Stimulated activated CD4-positive, alpha-beta T cell treated with anti-CD3 and anti-CD28 coated beads, TNF-alpha, amount 100 ng/mL, for 4 hours (primary cell): ENCODE measurements at places on chromosomes 1 and 21.

GRCh38 chr1:114122941-114123618 is 30.6 kb downstream of the SYT6 start:
- DNase-seq, result no peak

GRCh38 chr1:117671781-117672501 is 66.1 kb downstream of the TENT5C start:
- no peak for DNase-seq

- DNase-seq, result no peak
Observed at GRCh38 chr1:203089651-203090045, 3.8 kb upstream of the MYOG start.

DNA sequence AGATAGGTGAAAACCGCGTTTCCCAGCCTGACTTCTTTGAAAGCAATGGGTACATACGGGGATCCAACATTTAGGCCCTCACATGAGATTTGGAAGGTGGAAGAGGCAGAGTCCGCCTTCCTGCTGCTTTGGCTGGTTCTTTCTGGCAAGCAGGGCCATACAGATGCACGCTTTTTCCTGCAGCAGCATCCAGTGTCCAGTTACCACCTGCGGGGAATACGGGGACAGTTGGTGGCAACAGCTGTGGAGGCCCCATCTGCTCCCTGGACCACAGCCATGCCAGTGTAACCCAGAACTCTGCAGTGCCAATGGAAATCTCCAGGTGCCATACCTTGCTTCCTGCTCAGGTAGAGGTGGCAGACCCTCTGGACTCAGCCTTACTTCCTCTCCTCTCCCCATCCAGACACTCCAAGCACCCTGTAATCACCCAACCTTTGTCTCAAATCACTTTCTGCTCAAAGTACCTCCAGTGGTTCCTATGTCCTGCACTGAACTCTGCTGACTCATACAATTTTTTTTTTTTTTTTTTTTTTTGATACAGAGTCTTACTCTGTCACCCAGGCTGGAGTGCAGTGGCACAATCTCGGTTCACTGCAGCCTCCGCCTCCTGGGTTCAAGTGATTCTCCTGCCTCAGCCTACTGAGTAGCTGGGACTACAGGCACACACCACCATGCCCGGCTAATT is 68.3 kb downstream of the SLC16A1 start:
- no peak for DNase-seq

DNA sequence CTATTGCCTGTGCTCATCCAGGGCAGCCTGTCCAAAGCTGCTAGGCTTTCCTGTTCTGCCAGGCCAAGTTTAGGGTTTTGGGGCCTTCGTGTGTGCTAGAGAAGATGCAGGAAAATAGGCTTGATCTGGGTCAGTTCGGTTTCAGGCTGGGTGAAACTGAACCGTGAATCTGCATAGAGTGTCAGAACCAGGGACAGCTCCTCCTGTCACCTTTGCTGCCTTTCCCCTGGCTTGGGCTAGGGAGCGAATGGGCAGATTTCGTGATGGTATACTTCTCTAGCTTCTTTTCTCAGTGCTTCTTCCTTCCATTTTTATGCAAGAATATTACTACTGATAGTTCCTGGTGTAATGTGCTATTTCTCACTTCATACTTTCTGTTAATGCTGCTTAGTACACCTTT is 6.0 kb upstream of the AGO1 start:
- no peak for DNase-seq

DNA sequence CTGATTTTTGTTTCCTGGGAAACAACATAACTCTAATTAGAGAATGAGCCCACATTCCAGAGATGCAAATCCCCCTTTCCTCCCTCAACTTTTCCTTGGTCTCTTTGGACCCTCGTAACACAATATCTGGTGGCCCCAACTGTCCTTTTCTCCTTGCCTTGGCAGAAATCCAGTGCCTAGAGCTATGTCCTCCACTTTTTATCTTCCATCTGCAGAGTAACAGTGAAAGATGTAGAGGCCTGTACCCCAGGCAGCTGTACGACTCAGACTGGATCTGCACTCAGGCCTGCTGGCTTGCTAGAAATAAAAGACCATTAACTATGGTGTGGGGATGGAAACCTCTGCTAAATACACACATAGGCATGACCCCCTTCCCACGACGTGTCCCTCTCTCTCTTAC is 72.0 kb downstream of the WARS2 start:
- DNase-seq, result no peak

DNA sequence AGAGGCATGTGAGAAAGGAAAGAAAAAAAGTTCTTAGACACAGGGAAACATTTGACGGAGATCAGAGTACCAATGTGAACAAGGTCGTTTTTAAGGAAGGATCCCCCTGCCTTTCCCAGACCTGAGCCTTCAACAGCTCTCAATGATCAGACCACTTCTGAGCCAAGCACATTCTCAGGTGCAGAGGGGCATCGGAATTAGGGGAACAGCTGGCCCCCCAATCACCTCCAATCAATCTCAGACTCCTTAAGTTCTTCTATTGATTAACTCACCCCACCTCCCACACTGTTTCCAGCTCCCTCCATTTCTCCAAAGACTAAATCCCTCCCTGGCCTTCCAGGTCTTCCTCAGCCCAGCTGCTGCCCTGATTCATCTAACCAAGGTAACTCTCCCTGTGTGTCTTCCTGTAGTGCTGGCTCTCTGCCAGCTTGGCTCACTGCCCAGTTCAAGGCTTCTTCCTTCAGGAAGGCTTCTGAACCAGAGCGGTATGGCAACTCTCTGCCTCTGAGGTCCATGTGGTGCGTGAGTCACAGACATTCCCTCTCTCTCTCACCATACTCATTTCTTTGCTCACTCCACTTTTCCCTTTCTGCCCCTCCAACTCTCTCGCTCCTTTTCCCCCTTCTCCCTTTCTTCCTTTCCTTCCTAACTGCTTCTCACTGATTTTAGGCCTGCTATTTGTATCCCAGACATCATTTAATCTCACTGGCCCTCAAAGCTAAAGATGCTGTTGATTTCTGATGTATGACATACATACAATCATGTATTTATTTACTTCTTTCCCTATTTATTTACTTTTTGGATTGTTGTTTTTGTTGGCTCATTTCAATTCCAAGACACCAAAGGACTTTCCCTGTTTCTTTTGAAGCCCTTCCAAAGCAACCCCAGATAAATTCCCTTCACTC is 18.1 kb downstream of the CFAP45 start:
- no peak for DNase-seq

DNA sequence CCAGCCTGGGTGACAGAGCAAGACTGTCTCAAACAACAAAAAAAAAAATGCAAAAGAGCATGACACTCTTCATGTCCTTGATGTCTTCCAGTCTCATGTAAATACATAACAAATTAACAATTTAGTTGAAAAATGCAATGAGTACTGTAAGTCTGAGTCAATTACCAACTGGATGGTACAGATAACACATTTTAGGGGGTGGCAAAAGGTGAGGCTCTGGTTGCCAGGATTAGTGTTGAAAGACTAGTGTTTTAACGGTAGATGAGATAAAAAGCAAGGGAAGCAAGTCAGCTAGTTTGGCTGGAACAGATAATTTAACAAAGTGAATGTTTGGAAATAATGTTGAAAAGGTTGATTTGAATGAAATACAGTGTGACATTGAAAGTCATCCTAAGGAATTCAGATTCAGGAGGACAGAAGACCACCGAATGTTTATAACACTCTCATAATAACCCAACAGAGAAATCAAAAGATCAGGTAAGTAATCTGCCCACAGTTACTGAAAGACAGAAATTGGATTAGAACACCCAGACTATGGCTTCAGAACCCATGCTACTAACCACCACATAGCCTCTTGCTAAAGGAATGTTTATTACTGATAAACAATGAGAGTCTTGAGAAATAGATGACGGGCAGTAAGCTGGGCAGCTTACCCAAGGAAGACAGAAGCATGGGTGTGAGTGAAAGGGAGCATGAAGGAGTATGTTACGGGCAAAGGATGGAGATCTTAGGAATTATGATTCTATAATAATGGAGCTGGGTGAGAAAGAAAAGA is 312.4 kb downstream of the HMCN1 start:
- no peak for DNase-seq

DNA sequence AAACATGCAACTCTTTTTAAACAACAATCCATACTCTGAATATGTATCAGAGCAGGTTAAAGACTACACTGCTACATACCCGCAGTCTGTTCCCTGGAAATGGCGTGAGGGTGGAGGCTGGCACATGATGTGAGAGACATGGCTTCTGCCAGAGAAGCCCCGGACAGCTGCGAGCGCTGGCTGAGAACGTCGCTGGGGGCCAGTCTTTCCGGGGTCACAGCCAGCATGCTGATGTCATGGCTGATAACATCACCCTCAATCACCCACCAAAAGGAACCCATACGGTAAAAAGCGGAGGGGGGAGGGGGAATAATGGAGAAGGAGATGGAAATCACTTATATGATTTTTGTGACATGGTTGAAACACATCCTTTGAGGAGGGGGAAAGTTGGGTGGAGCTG is 29.1 kb downstream of the C1orf198 start:
- DNase-seq, result no peak

DNA sequence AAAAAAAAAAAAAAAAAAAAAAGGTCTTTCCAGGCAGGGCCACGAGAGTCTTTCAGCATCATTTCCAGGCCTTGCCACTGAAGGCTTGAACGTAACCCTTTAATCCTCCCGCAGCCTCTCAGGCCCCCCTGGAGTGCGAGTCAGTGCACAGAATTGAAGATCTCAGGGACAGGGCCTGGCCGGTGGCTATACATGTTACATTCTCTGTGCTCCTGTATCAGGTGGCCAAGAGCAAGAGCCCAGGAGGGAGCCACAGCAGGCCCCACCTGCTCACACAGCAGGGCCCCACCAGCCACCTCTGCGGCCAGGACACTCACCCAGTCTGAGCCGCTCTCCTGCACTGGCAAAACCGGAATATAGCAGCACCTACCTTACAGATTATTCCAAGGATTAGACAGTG is 34.1 kb upstream of the SLC25A33 start:
- no peak for DNase-seq

GRCh38 chr1:245915406-245915805 is 591.7 kb downstream of the SMYD3 start:
- DNase-seq, result no peak

DNA sequence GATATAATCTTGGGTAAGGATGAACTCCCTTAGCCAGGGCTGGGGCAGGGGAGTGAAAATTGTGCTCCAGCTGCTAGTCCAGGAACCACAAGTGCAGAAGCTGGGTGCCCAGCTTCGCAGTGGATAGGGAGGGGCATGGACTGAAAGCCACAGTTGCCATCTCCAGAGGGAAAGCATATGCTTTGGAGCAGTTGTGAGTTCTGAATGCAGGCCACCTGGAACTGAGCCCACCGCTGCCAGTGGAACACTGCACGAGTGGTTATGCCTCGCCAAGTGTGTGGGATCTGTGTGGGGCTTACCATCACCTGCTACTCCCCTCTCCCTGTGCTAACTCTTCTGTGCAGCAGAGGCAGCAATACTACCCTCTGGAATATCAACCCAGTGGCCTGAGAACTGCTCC is 158.4 kb upstream of the DPT start:
- no peak for DNase-seq

DNA sequence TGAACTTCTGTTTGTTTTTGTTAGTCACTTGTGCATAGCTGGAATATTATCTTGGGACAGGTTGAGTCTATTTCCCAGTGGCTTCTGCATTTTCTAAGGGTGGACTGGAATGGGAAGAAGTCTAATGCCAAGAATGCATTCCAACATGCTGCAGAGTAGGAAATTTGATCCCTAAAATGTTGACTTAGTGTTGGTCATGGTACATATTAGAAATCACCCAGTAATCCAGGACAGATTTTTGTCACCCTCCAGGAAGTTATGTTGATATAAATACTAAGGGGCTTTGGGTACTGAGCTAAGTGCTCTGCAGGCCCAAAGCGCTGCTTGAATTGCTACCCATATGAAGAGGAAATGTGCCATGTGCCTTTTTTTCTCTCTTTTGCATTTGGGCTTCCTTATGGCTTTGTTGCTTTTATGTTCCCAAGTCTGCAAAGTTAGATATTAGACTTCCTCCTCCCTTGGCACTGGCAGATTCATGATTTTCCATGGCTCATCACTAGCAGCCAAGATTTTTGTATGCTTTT is 10.0 kb downstream of the ARID1A start:
- no peak for DNase-seq

DNA sequence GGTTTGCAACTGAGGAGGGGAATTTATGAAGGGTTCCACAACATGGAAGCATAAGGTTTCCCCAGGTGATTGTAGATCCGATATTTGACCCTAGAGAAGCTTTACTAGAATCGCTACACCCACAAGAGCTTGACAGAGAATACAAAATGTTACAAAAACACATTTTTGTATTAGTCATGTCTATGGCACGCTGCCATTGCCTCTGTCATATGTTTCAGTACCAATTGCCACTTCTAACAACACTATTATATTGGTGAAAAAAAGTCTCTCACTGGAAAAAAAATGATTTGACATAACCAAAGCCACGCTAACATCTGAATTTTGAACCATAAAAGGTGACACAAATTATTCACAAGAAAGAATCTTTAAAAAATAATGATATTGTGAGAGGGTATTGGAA is 214.5 kb downstream of the KCNT2 start:
- no peak for DNase-seq

- DNase-seq, result no peak
Observed at GRCh38 chr1:19567041-19567440, 77.1 kb upstream of the NBL1 start.

GRCh38 chr21:34635307-34635706 is 20.4 kb upstream of the RCAN1 start:
- DNase-seq, result no peak

DNA sequence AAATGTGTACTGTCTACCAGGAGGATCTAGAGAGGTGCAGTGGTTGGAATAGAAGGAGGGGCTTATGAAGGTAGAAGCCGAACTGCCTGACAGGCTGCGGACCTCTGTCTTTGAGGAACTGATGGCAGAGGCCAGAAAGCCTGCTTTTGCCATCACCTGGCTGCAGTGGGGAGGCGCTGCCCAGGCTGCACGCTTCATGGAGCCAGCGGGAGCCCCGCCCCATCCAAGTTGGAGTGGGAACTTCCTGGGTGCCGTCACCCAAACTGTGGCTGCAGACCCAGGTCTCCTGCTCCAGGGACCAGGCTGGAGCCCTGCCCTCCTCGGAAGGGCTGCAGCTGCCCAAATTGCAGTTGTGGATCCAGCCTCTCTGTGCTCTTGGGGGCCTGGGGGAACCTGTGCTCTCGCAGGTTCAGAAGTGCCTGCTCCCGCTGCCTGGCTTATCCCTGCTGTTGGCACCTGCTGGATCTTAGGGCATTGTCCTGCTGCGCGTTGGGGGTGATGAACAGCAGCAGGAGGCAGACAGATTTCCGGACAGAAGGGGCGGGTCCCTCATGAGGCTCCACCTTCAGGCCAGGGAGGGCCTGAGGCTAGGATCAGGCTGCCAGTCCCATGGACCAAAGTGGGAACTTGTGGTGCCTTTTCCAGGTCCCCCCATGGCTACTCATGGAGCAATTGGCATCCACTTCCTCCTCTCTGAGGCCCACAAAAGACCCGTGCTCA is 118.0 kb upstream of the PLPPR4 start:
- no peak for DNase-seq
